Activated T-helper 1 cell treated with anti-CD3 and anti-CD28 coated beads, Interleukin-12 subunit alpha, Interleukin-12 subunit beta, Interleukin-2, Interleukin-4 antibody, amounts not matched to agents 30 ng/mL and 10 ng/mL and 1 ng/mL, durations not matched to agents 14 hours and 24 hours and 36 hours (primary cell): ENCODE measurements at places on chromosomes 4 and X. TPM values are rescaled to one million over a fixed set of nuclear protein-coding genes. Genes with fewer than 3 reads are reported as not detected.

Gene MAGEA11
- total RNA-seq = not detected in 2 replicates

Gene ZIC3
- not detected in 2 replicates for total RNA-seq

Gene PCSK1N
- 0.36 and 0.42 TPM in 2 replicates for total RNA-seq

GRCh38 chr4:7126981-7127380 lies 59.1 kb upstream of the GRPEL1 start:
- DNase-seq = no peak

Gene H2BW2
- not detected in 2 replicates for total RNA-seq

GRCh38 chr4:38154252-38154651 lies 194.1 kb downstream of the PTTG2 start:
- no peak for DNase-seq

DNA sequence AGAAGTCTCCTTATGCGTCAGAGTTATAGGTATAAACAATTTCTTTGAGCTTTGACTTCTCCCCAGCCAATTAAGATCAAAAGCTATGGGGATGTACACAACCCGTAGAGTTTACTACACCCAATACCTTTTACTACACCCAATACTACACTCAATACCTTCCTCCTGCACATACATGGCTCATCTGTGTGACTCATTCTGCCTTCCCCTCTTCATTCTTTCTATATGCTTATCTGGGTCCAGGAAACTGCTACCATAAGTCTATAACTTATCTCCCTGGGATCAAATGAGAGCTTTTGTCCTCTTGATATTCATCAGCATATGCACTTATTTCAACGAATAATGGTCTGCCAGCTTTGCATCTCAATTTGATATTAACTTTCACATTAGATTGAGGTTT lies 28.2 kb downstream of the ANKRD50 start:
- DNase-seq = no peak

DNA sequence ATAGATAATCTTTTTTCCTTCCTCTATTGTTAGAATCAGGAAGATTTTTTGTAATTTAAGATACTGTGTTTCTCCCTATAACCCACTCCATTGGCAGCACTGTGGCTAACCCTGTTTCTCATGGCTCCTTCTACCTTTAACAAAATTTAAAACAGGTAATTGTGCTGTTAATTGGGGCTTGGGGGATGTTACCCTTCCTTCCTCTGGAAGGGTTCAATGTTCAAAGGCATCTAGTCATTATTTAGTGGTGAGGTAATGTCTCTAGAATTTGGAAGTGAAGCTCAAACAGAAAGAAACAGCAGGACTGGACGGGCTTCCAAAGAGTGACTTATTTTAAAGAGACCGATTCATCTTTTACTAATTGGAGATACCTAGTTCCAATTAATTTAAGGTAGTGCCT lies 166.4 kb downstream of the TRIML1 start:
- no peak for DNase-seq

Gene CXCL13
- total RNA-seq = 6.8 and 7.9 TPM in 2 replicates

DNA sequence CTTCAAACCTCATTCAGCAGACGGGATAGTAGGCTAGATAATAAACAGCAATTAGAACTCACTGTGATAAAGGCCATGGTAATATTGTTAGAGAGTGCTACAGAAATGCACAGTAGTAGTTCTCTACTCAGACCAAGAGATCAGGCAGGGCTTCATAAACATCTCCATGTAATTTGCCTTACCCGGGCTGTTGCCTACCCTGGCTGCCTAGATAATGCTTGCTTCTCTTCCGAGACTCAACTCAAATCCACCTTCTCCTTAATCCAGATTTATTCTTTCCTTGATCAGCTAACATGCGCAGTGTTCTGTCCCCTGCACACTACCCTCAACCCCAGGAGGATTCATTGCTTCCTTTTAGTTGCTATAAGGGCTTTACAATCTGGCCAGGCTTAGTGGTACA lies 21.8 kb downstream of the ANK2 start:
- no peak for DNase-seq
